Esophagus squamous epithelium (tissue), 5 donors: ENCODE measurements at places on chromosomes 7 and 10. TPM values are rescaled to one million over a fixed set of nuclear protein-coding genes. Genes with fewer than 3 reads are reported as not detected.

DNA sequence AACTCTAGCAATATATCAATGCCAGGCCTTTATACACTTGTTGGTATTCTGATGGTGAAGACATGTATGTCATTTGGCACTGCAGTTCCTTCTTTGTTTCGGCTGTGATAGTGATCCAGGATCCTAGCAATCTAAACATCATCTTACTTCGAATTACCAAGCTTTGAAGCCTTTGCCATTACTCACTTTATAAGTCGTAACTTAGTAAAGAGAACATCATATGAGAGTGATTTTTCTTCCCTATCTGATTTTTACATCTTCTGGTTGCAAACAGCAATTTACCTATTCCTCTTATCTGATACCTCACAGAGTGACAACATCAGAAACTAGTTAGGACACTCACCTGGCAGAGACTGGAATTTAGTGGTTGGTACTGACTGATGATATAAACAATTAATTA, 7.6 kb upstream of the BPGM start:
- DNase-seq, result no peak

GRCh38 chr7:101586906-101587677, 42.0 kb downstream of the MYL10 start:
- no peak for DNase-seq

DNA sequence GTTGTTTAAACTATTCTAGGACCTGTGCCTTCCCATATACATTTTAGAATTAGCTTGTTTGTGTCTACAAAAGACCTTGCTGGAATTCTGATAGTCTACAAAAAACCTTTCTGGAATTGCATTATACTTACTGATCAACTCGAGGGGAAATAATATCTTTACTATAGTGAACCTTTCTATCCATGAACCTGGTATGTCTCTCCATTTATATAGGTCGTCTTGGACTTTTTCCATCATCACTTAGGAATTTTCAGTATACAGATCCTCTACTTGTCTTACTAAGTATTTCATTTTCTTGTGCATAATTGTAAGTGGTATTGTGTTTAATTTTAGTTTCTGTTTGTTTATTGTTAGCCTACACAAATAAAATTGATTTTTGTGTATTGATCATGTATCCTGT, 101.1 kb downstream of the WDFY4 start:
- DNase-seq, result no peak

Gene SPACDR
- total RNA-seq, result not detected

Gene ASAH2
- 0.70 TPM for total RNA-seq
